Activated naive CD4-positive, alpha-beta T cell treated with anti-CD3 and anti-CD28 coated beads for 36 hours (primary cell): ENCODE measurements at places on chromosomes 7 and 10.
A peak's percentile ranks its signal among the peaks of the same experiment; 100 is the strongest.

GRCh38 chr7:157004521-157005455 lies 5.7 kb downstream of the MNX1 start:
- no peak for DNase-seq

DNA sequence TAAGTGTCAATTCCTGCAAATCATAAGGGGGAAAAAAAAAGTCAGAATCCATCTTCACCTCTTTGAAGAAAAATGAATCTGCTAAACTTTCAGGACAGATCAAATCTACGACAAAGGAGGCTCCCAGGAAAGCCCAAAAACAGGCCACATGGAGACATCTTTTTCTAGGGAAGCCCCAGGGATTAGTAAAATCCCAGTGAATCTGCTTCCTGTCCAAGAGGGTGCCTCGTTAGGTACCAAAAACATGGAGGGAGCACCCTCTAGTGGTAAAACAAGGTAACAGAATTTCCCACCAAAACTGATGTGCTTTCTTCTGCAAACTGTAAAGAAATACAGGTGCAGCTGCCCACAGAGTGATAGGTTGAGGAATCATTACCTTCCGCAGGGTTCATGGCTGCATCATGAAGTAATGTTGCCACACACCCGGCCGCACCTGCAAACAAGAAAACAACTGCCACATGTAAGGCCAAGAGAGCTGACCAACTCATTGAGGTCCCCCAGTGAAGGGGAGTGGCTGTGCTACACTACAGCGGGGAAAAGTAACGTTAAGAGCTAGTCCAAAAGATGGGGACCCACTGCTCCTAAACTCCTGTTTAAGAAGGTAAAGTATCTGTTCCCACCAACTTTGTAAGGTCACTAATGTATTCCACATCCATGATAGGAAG lies 7.9 kb downstream of the SLC25A28 start:
- DNase-seq, result peak; percentile 31

- peak; percentile 69 for DNase-seq
Observed at GRCh38 chr7:103447073-103447960, 1.3 kb upstream of the SLC26A5 start.

DNA sequence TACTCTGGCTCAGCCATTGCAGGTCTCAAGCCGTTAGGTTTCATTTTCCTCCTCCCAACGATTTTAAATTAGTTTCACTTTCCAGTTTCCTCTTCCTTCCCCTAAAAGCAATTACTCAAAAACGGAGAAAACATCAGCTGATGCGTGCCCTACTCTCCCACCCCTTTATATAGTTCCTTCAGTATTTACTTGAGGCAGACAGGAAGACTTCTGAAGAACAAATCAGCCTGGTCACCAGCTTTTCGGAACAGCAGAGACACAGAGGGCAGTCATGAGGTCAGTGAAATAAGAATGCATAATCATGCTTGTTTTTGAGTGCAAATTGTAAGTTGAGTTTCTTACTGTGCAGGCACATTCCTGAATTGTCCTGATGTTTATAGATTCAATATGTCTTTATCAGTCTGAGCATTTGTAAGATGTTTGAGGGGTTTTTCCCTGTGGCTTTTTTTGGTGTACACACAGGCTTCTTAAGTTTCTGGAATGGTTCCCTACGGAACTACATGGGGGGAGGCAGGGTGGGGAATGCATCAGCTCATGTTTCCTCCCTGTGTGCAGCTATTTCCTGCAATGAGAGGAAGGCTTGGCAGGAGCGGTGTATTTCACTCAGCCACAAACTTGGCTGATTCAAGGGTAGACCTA lies at the start of gene IFIT3:
Gene IFIT3 (plus strand): TSS at position 195 of the 639 bp plus-strand sequence. CDS start 77 bp downstream, at position 272.
- DNase-seq, result peak; percentile 39

GRCh38 chr7:90413185-90413528 lies 9.9 kb downstream of the CLDN12 start:
- DNase-seq, result no peak

GRCh38 chr10:100894589-100895294 lies 18.0 kb upstream of the SLF2 start:
- DNase-seq, result no peak

DNA sequence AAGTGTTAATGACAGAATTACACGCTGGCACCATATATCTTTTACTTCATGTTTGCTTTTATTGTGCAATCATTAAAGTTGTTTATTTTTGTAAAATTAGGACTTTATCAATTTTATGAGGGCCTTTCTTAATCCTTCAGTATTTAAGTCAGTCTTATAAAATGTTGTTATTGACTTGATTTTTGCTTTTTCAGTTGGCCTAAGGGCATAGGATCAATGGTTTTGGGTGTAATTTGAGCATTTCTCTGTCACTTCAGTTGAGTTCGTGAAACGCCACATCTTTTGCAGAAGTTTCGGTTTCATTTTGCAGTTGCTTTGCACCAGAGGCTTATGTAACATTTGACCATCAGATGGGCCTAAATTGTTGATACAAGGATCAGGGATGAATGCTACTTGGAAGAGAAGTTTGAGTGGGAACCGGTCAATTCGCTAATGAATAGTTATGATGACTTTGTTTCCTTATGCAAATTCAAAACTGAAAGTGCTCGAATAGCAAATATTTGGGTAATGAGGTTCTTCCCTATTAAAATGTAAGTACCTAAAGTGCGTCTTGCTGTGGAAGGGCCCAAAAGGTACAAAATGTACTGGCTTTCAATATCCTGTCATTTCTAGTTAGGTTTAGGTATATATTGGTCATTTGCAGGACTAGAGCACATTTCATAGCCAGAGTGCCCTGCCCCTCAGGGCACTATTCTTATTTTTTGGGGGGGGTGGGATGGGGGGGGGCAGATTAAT lies 340.9 kb downstream of the LRMDA start:
- DNase-seq, result no peak
